Foreskin keratinocyte (primary cell): ENCODE measurements at places on chromosomes 1 and 21. TPM values are rescaled to one million over a fixed set of nuclear protein-coding genes. Genes with fewer than 3 reads are reported as not detected.

Gene IRF6
- 160 and 194 TPM in 2 replicates for total RNA-seq

- DNase-seq: no peak
These were observed 1.5 kb downstream of the PHGDH start for GRCh38 chr1:119713039-119713748.

- DNase-seq: peak; percentile 72
These were observed 1510.9 kb downstream of the KCNT2 start for GRCh38 chr1:195097316-195097715.

GRCh38 chr1:109274533-109275476 lies 8.1 kb downstream of the PSRC1 start:
- DNase-seq: peak; percentile 80

GRCh38 chr21:25862596-25862995 lies 127.8 kb downstream of the GABPA start:
- no peak for DNase-seq
